ENCODE measurements at places on chromosomes 13 and 19.

DNA sequence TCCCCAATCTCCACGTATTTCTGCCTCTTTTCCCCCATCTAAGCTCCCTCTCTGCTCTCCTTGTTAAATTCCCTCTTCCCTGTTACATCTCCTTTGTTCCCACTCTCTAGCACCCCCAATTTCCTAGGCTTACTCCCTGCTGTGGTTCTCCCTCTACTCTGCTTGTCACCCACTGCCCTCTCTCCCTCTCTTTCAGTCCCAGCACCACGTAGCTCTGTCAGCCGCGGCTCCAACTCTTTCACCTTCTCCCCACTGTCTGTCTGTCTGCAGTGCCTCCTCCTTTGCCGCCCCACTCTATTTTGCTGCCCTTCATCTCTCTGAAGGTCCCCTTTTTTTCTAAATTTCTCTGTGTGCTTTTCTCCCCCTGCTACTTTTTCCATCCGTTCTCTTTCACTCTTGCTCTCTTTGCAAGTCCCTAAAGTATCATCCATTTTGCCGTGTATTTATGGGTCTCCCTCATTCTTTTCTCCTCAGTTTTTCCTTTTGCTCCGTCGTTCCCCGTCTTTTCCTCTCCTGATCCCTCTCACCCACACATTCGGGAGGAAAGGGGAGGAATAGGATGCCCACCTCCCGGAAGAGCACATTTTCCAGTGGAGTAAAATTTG is 937 bp downstream of the ZNF841 start:
- DNase-seq = peak; percentile 40

GRCh38 chr13:113013878-113014751 is 45.1 kb downstream of the MCF2L start:
- DNase-seq = no peak

DNA sequence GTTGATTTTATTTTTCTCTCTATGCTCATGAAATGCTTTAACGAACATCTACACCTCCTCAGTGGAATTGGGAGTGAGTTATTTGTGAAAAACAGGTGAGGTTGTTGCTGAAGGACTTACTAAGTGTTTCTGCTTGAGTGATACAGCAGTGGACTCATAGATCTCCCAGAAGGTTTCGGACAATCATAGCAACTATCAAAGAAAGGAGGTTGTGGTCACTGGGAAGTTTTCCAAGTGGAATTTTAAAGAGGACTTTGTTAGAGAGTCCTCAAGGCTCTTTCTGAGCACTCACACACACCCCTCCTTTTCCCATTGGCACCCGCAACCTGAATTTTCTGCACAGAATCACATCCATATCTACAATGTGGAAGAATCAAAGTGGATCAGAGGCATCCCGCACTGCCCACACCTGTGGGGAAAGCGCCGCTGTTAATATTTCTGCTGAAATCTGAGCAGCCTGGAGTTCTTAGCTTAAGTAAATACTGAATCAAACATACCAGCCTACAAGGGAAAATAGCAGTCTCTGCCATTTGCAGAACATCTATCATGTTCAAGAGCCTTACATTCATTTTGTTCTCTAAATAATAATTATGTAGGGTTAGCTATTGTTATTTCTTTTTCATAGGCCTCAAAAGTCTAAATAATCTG is 719.4 kb downstream of the DIAPH3 start:
- no peak for DNase-seq

DNA sequence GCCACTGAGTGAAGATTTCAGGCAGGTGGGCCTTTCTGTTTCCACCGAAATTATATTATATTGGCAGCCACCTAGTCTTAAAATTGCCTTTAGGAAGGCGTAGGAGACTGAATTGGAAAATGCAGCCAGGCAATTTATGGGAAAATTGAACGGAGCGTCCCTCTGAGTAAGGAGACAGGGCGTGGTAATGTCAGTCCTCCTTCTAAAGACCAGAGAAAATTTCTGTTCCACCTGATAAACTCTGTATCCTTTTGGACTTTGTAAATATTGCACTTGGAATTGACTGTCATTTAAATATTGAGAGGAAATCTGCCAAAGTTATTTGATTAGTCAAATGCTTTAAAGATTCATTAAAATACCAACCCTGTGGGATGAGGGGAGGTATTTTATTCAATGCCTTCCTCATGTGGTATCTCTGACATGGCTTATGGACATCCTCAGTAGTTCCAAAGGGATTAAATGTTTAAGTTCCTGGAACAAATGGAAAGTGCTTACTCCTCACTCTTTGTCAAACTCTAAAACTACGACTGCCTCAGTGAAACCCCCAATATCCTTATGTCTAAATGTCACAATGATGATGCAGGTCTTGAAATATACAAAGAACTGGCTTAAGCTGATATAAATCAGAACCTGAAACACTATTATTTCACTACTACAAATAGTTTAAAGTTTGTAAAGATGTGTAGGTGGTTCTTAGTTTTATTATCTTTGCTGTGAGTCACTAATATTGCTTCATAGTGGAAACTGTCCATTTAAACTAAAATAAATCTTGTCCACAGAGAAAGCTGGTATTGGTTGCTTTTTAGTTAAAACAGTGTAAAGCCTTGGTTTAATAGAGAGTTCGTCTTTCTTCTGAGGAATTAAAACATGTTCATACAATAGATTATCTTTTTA is 203.2 kb downstream of the FGF14 start:
- peak; percentile 24 for DNase-seq

- DNase-seq = no peak
These were observed 11.6 kb upstream of the ZNF536 start for GRCh38 chr19:30360376-30361106.

DNA sequence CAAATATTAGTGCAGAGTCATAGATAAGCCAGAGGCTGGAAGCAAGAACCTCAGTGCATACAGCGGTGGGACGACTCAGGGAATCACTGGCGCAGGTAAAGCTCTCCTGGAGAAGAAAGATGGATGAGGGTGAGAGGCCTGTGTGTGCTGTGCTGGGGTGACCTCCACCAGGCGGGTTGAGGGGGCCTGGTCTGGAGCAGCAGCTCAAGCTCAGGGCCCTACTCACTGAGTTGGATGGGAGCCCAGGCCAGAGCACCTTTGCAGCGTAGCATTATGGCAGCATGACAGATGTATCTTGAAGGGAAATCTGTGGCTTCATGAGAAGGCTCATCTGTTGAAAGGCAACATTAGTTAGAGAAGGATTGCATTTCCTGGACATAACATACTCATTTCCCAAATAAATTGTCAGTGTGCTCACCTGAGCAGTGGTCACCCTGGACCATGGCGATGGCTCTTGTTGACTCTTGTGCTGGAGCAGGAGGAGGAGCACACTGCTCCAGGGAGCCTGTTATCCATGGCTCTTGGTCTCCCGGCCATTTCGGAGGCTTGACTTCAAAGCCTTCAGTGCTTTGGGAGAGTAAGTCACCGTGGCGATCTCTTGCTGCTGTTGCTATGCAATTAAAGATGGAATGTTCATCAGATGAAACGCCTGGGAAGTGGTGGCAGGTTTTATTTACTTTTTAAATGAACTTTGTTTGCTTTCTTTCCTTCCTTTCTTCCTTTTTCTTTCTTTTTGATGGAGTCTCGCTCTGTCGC is 25.0 kb downstream of the HNRNPM start:
- no peak for DNase-seq

DNA sequence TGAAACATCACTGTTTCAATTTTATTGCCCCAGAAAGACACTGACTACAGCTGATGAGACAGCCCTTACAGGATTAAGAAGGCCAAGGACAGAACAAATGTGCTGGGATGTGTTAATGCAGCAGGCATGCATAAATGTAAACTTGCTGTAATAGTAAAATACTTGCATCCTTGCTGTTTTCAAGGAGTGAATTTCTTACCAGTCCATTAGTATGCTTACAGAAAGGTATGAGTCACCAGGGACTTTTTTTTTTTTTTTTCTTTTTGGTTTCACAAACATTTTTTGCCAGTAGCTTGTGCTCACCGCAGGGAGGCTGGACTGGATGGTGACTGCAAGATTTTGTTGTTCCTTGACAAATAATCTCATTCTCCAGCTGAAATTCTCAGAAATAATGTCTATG is 55.1 kb downstream of the GPR180 start:
- DNase-seq = no peak

- no peak for DNase-seq
These were observed 11.8 kb downstream of the COL4A2 start for GRCh38 chr13:110318920-110319319.

DNA sequence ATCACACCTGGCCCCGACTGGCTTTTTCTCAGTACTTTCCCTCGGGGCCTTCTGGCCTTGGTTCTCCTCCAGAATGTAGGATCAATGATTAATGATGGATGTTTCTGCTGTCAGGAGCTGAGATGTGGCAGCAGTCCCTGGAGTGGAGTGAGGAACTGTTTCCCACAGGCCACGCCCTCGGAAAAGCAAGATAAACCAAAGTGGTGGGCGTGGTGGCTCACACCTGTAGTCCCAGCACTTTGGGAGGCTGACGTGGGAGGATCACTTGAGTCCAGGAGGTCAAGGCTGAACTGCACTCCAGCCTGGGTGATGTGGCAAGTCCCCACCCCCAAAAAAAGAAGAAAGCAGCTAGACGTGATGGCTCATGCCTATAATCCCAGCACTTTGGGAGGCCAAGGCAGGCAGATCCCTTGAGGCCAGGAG is 7.1 kb upstream of the SHFL start:
- DNase-seq = no peak

GRCh38 chr13:111483621-111483987 is 163.2 kb downstream of the TEX29 start:
- DNase-seq = no peak

DNA sequence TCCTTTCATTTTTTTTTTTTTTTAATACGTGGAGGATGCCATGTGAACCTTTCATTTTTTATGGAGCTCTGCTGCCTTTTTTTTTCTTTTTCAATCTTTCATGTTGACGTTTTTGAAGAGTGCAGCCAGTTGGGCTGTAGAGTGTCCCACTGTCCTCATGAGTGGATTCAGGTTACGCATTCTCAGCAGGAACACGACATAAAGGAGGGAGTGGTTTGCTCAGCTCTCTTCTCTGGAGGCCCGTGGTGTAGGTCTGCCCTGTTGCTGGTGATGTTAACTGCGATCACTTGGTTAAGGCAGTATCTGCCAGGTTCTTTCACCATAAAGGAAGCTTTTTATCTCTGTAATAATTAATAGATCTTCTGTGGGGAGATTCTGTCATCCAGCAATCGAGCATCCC is 26.7 kb upstream of the CACNG8 start:
- DNase-seq = no peak

GRCh38 chr13:97125810-97126738 is 96.1 kb upstream of the MBNL2 start:
- DNase-seq = no peak

DNA sequence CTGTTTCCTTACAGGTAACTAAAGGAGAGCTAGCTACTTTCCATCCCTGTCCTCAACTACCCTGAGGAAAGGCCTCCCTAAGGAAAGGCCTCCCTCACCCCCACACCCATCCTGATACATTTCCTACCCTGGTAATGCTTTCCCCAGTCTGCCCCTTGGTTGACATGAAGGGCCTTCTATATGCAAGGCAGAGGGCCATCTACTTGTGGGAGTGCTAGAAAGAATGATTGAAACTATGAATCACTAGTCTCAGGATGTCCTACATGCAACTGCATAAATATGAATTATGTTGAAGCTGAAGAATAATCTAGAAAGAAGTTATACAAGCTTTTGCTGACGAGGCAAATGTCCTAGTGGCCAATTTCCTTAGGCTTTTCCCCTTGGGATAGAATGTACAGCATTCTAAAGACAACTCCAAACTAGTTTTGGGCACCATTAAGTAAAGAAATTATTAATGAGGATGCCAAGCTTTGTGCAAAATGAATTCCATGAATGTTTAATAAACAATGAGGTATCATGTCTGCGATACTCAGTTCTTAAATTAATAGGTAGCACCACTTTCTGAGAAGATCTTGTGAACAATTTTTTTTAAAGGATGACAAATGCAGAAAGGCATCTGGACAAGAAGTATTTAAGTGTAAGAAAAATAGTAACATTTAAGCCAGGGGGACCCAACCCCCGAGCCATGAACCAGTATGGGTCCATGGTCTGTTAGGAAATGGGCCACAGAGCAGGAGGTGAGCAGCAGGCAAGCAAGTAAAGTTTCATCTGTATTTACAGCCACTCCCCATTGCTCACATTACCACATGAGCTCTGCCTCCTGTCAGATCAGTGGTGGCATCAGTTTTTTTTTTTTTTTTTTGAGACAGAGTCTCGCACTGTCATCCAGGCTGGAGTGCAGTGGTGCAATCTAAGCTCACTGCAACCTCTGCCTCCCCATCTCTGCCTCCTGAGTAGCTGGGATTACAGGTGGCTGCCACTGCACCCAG is 223.0 kb downstream of the LHFPL6 start:
- no peak for DNase-seq

DNA sequence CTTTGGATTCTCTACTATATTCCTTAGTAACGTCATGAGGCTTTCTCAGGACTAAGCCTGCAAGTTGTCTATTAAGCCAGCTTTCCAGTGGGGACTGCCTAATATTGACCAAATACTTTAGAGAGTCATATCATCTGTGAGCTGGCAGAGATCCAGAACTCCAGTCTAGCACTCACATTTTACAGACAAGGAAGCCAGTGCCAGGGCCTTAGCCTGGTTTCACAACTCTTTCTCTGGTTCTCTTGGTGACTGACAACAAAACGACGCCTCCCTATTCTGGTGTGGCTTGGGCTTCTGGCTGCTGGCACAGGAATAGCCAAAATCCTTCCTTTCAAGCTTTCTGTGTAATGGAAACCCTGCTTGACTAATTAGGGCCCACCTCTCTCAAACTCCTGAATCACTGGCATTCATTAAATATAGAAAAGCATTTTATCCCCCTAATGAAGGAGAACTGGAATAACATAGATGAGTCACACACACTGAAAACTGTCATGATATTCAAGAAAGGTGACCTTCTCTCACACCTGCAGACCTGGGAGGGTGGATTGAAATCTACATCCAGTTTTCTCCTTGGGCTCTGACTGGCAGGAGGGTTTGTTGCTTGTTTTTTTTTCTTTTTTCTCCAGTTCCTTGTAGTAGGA is 75.2 kb upstream of the UBL3 start:
- DNase-seq = no peak

- DNase-seq = no peak
These were observed 170.9 kb upstream of the ZNF507 start for GRCh38 chr19:32174386-32175113.

GRCh38 chr19:574658-575526 is 2.5 kb downstream of the BSG start:
- no peak for DNase-seq

- no peak for DNase-seq
These were observed 133.0 kb downstream of the URI1 start for GRCh38 chr19:30074741-30075715.

DNA sequence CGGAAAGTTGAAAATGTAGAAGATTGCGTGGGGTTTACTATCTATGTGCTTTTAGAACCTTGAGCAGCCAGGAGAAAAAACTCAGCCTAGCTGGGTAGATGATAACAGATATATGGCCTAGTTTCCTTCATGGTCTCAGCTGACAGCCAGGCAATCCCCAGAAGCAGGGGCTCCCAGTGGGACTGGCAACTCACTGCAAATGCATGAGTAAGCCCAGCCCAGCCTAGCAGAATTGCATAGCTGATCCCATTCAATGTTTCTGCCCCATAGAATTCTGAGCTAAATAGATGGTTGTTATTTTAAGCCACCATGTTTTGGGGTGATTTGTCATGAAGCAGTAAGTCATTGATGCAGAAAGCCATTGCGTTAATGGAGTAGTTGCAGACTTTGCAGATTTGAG is 108.5 kb downstream of the ERCC5 start:
- DNase-seq = no peak
